Stimulated activated CD4-positive, alpha-beta T cell treated with anti-CD3 and anti-CD28 coated beads, Interleukin-12 subunit alpha, Interleukin-12 subunit beta, amount 100 ng/mL, for 4 hours (primary cell): ENCODE measurements at places on chromosomes 7 and 10.

DNA sequence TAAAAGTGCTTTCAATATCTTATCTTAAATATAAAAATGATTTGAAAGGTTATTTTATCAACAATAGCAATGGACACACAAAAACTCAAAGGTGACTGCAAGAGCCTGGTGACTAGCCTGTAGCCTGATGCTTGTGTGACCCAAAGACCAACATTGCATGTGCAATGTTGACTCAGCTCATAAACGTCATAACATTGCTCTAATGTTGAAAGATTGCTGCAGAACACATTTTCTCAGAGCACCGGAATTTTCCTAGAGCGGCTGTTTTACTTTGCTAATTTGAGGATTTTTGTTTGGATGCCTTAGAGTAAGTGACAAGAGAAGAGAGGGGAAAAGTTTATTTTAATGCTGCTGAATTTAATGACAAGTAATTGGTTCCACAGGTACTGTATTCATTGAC, 107.1 kb downstream of the RAB18 start:
- DNase-seq = no peak

GRCh38 chr10:88116971-88117626, 253.7 kb downstream of the PTEN start:
- DNase-seq = peak; percentile 33

DNA sequence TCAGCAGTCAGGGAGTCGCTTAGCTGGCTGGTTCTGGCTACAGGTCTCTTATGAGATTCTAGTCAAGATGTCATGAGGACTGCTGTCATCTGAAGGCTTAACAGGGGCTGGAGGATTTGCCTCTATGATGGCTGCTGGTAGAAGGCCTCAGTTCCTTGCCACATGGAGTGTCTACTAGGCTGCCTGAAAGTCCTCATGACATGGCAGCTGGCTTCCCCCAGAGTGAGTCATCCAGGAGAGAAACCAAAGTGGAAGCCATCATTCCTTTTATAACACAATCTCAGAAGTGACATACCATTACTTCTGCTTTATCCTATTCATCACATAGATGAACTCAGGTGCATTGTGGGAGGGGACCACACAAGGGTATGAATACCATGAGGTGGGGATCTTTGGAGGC, 75.1 kb downstream of the EXOC6 start:
- DNase-seq = no peak

- DNase-seq = peak; percentile 42
Measured at GRCh38 chr10:119301397-119301796, 94.0 kb downstream of the GRK5 start.

DNA sequence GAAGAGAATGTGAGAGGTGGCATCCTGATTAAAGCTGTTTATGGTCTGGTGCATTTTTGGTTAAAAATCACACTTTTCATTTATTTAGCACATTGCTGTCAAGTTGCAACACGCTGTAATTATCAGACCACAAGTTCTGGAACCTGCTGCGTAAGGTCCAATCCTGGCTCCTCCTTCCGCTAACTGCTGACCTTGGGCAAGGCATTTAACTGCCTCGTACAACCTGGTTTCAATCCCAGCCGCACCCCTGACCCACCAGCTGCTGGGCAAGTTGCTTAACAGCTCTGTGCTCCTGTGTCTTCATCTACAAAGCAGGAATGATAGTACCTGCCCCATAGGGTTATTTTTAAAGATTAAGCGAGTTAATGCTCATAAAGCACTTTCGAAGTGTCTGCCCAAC, 281.8 kb downstream of the PAXIP1 start:
- no peak for DNase-seq

DNA sequence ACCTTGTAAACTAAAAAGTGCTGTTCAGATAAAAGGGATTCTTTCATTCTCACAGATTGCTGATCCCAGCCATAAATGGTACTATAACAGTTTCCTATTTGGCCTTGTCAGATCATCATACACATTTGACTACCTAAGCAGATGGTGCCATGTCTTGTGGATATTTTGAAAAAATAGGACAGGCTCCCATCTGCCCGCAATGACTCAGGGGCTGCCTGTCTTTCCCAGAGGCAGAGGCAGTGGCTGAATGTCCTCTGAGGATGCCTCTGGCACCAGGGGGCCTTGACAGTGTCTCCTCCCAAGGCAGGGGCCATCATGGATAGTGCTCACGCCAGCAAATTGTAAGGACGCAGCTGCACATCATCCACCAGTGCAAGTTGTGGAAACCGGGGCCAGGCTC, 323.0 kb upstream of the PODXL start:
- DNase-seq = no peak

DNA sequence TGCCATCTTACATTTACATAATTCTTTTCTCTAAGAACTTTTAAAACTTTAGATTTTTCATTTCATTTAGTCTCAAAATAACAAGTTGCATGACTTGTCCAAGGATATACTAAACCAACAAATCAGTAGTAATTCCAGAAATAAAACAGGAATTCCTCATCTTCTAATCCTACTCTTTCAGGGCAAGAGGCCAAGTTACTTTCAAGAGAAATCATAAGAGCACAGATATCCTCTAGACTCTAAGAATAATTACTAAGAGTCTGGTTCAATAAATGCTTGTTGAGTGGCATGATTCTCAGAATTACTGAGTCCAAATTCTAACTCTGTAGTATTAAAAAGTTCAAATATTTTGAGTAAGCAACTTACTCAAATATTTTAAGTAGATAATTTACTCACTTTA, 12.9 kb downstream of the PDZD8 start:
- no peak for DNase-seq

DNA sequence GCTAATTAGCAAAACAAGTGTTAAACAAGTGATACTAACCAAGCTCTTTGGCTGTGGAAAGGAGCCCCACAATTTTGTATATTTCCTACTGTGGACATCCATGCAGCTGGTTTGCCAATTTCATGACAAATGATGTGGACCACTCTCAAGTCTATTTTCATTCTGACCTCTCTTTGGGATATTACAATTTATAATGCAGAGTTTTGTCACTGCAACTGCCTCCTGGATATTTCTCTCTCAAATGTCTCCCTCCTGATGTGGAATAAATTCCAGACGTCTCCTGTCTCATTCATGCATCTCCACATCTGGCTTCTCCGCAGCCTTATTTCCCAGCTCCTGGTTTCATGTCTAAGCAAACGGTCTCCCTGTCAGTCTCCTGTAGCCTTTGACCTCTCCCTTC, 80.6 kb upstream of the RHEB start:
- no peak for DNase-seq

DNA sequence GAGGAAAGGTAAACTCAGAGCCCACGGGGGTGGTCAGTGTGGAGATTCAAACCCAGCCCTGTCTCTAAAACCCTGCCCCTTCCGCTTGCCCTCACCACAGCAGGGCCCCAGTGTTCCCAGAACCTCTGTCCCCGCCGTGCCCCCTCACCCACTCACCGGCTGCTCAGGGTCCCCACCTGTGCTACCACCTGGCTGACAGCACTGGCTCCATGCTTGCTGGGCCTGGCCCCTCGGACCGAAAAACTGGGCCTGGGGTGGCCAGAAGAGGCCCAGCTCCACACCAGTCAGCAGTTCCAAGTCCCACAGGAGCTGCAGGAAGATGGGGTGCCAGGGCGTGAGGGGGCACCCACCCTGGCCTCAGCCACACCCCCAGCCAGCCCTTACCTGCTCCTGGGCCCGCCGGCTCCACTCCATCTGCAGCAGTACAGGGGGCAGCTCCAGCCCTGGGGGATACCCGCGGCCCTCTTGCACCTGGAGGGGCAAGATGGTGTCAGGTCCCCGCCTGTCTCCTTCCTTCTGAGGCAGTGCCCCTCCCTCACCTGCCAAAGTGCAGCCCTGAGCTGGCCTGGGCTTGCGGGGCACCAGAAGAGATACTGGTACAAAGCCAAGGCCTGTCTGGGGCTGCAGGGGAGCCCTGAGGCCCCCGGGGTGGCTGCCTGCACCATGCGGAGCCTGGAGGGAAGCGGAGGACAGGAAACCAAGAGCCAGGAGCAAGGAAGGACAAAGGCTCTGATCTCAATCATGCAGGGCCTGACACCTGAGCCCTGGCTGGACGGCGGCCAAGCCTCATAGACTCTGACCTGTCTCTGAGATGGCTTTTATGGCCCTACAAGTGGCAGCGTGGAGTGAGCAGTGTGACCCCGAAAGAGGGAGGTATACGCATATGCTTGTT, 11.7 kb downstream of the ATP6V1F start:
- DNase-seq = no peak

- no peak for DNase-seq
Measured at GRCh38 chr7:66083677-66084076, 8.1 kb downstream of the ASL start.

DNA sequence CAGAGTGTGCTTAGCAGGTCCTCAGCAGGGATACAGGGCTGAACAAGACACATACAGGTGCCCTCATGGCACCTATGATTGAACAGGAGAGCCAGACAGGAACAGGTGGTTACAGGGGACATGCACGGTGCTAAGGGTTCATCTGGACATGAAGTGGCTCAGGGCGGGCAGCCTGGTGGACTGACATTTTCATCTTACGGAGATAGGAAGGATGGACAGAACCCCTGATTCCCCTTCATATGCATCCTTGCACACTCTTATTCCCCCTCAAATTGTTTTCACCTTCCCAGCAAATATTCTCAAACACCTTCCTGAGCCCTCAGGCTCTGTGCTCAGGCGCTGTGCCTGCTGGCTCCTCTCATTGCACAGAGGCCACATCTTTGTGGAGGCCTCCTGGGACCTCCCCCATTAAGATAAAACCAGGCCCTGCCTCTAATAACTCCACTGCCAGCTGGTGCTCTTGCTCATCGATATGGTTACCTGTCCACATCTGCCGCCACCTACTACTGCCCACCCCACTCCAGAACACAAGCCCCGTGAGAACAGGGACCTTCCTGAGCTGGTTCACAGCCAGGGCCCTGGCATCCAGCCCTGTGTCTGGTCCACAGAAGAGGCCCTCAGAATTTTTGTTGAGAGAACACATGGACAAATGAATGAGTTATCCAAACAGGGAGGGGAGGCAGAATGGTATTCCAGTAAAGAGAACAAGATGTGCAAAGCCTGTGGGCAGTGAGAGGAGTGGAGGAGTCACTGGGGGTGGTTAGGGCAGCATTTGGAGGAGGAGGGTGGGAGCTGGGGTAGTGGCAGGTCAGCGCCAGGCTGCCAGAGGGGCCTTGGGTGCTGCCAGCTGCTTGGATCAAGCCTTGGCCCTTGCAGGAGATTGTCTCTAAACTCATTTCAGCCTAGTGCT, 68.9 kb upstream of the AQP1 start:
- no peak for DNase-seq

DNA sequence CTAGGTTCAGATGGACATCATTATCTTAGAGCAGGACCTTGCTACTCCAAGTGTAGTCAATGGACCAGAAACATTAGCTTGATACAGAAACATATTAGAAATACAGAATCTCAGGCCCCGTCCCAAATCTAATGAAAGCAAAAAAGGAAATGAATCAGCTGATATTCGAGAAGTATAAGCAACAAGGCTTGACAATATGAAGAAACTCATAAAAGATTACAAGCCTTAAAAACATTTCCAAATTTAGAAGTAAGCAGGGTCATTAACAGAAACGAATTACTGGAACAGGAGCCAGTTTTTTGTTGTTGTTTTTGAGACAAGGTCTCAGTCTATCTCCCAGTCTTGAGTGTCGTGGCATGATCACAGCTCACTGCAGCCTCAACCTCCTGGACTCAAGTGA, 40.5 kb upstream of the GSAP start:
- no peak for DNase-seq

DNA sequence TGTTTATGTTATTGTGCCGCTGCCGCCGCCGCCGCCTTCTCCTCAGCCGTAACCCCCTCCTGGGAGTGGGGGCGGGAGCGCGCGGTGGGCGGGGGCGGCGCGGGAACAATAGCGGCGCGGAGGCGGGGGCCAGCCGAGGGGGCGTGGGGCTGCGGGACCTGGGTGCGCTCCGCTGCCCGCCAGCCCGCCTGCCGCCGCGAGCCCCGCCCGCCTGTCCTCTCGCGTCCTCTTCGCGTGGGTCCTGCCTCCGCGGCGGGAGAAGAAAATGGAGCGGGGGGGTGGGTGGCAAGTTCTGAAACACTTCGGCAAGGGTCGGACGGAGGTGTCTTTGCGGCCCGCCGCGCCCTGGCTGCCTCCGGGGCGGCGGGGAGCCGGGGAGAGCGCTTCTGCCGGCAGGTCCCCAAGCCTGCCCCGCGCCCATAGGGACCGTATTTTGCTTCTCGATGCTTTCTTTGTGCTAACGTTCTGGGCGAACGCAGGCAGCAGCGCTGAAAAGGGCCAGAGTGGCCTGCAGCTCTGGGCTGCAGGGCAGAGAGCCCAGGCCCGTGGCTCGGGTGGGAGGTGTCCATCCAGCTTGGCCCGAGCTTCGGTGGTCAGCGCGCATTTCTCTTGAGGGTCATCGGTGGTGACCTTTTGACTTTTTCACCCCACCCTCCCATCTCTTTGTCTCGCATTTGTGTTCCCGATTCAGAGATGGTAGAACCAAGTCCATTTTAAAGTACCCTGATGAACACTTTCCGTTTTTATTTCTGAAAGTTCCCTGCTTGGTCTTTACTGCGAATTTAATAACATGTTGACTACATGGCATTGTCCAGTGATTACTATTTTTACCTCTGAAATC, 613 bp downstream of the MAPK8 start:
- peak; percentile 59 for DNase-seq

GRCh38 chr10:94878649-94879048, 59.8 kb upstream of the CYP2C9 start:
- no peak for DNase-seq

DNA sequence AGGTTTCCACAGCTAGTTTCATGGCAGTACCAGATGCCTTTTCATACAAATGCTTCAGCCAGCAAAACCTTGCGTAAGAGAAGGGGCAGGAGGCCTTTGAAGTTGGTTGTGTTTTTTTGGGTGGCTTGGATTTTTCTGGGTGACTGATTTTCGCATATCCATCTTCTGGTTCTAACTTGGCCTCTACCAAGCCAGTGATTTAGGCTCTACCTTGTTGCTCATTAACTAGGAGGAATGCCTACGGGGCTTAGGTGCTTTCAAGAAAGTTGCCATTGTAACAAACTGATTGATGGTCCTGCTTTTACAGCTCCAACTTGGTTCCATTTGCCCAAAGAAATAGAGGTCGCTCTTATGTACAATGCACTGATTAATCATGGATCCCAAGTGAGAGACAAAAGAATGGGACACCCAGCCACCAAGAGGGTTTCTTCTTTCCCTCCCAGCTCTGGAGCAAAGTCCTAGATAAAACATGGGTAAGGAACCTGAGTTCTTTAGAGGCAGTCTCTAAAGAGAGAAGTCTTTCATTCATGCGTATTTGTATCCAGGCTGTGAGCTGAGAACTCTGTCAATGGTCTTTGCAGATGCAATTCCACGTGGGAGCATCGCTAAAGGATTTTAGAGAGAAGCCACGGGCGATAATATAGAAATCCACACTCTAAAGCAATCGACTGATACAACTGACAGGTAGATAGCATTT, 92.1 kb upstream of the FGFR2 start:
- no peak for DNase-seq

GRCh38 chr7:150848561-150849115, 3.7 kb upstream of the AOC1 start:
- DNase-seq = no peak

GRCh38 chr10:105189463-105189800, 548.3 kb downstream of the SORCS3 start:
- no peak for DNase-seq

- no peak for DNase-seq
Measured at GRCh38 chr7:20574784-20575720, 40.4 kb upstream of the ABCB5 start.

- DNase-seq = no peak
Measured at GRCh38 chr7:140623980-140624379, 16.6 kb downstream of the DENND2A start.

- no peak for DNase-seq
Measured at GRCh38 chr7:98864731-98865453, 4.9 kb downstream of the TMEM130 start.
